Vagina (tissue), 2 donors: ENCODE measurements at places on chromosomes 6 and 20. TPM values are rescaled to one million over a fixed set of nuclear protein-coding genes. Genes with fewer than 3 reads are reported as not detected.

The ADGRF5 gene
- total RNA-seq: 10.3 TPM

The DEF6 gene
- total RNA-seq: 23.1 TPM

The KIF25 gene
- not detected for total RNA-seq

The PTCRA gene
- total RNA-seq: not detected

The SMLR1 gene
- not detected for total RNA-seq

The TSBP1 gene
- total RNA-seq: not detected

The TFB1M gene
- total RNA-seq: 7.6 TPM

The CEP162 gene
- total RNA-seq: 6.1 TPM

The TAF8 gene
- 35.6 TPM for total RNA-seq

The CDS2 gene
- total RNA-seq: 24.8 TPM

The APOM gene
- not detected for total RNA-seq

The STX11 gene
- total RNA-seq: 5.4 TPM

The UBE2C gene
- total RNA-seq: 7.6 TPM

The GSTA2 gene
- total RNA-seq: not detected

The FAM217A gene
- total RNA-seq: not detected

The ANGPT4 gene
- total RNA-seq: 0.98 TPM

The MYB gene
- total RNA-seq: 2.5 TPM

The HLA-DMB gene
- total RNA-seq: 10.3 TPM
